ENCODE measurements at places on chromosomes 1 and 21. TPM values are rescaled to one million over a fixed set of nuclear protein-coding genes. Genes with fewer than 3 reads are reported as not detected.

The CNN3 gene
- total RNA-seq = 552 TPM

The RGS2 gene
- total RNA-seq = 25.0 TPM

The AGMAT gene
- total RNA-seq = 0.28 TPM

The LRRC71 gene
- not detected for total RNA-seq

The CD1E gene
- not detected for total RNA-seq

The C8A gene
- total RNA-seq = not detected

The BATF3 gene
- 1.6 TPM for total RNA-seq

The AK5 gene
- 54.7 TPM for total RNA-seq

The ZSCAN20 gene
- total RNA-seq = 11.1 TPM

The LHX4 gene
- 0.18 TPM for total RNA-seq

The RXFP4 gene
- not detected for total RNA-seq

The PROK1 gene
- total RNA-seq = not detected

The AMIGO1 gene
- total RNA-seq = 1.6 TPM

The TNFRSF1B gene
- 5.0 TPM for total RNA-seq

The SSBP3 gene
- 10.9 TPM for total RNA-seq

The CFAP141 gene
- not detected for total RNA-seq

The ARL8A gene
- 19.7 TPM for total RNA-seq

The DEPDC1 gene
- 14.7 TPM for total RNA-seq

The PDC gene
- not detected for total RNA-seq

The SPRR1B gene
- not detected for total RNA-seq

The VASH2 gene
- 0.90 TPM for total RNA-seq

The C1orf116 gene
- total RNA-seq = under 0.01 TPM

The NTMT2 gene
- total RNA-seq = not detected

The TPTE gene
- not detected for total RNA-seq

The CD1C gene
- total RNA-seq = not detected

The DLGAP3 gene
- total RNA-seq = not detected

The CDK18 gene
- 0.28 TPM for total RNA-seq

The TRIM67 gene
- total RNA-seq = not detected

The WDR64 gene
- not detected for total RNA-seq

The WLS gene
- 157 TPM for total RNA-seq

The PPIAL4G gene
- not detected for total RNA-seq

The FH gene
- total RNA-seq = 78.7 TPM

The RAB7B gene
- total RNA-seq = 9.1 TPM

The CLCA4 gene
- not detected for total RNA-seq

The OR2M3 gene
- total RNA-seq = not detected

The EPHA2 gene
- total RNA-seq = 24.0 TPM

The NUDT4B gene
- 19.9 TPM for total RNA-seq

The EDN2 gene
- not detected for total RNA-seq

The MAN1C1 gene
- total RNA-seq = 2.5 TPM

The LCE1A gene
- not detected for total RNA-seq

The PLD5 gene
- total RNA-seq = not detected

The PRAMEF27 gene
- not detected for total RNA-seq

The HSD3B1 gene
- not detected for total RNA-seq

The RAP1GAP gene
- total RNA-seq = under 0.01 TPM

The RASAL2 gene
- 19.2 TPM for total RNA-seq

The PPP2R5A gene
- total RNA-seq = 8.4 TPM

The PBX1 gene
- 17.9 TPM for total RNA-seq

The ZCCHC17 gene
- 48.4 TPM for total RNA-seq

The SYCP1 gene
- total RNA-seq = not detected

The AADACL4 gene
- not detected for total RNA-seq

All from IMR-90 (cell line).